ENCODE measurements at places on chromosomes 1 and 21. TPM values are rescaled to one million over a fixed set of nuclear protein-coding genes. Genes with fewer than 3 reads are reported as not detected.

DNA sequence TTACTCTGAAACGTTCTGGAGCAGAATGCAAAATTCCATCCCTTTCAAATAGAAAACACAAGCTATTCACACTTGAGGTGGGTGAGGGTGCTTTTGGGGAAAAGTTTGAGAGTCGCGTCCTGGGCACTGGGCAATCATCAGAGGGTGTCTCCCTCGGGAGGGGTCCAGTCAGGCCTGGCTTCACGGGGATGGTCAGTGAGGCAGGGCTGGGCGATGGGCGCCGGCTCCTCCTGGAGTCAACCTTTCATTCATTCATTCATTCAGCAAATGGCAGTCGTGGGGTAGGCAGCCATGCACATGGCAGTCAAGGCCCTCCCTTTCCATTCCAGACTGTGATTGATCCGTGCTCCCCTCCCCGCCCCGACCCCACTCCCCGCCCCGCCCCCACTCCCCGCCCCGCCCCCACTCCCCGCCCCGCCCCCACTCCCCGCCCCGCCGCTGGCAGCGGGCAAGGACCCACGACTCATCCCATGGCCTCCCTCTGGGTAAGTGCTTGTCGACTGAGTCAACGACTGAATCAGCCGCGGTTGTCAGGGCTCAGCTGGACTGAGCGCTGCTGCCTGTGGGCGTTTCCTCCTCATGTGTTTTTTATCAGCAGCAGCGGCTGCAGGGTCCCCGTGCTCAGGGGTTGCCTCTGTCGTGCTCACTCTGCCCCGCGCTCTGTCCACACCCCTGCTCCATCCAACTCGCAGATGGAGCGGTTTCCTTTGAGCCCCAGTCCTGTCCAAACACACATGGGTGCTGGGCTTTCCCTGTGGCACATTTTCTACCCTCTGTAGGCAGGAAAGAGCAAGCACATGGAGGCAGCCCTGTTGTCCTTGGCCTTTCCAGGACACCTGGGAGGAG is 12.5 kb upstream of the SPSB1 start:
- no peak overlapping the region for H3K27ac ChIP-seq
- DNase-seq = no peak
- H3K4me1 ChIP-seq = no peaks in the 10 kb centered on the region
- H3K4me3 ChIP-seq = no peak overlapping the region

GRCh38 chr1:11940260-11940921 is 5.9 kb downstream of the PLOD1 start:
- peaks cover 18% of the 10 kb centered on the region for H3K4me1 ChIP-seq
- H3K36me3 ChIP-seq = no peaks in the 10 kb centered on the region
- H3K27ac ChIP-seq = peak overlapping the region; percentile 32
- no peak overlapping the region for H3K4me3 ChIP-seq
- H3K27me3 ChIP-seq = no peaks in the 10 kb centered on the region

DNA sequence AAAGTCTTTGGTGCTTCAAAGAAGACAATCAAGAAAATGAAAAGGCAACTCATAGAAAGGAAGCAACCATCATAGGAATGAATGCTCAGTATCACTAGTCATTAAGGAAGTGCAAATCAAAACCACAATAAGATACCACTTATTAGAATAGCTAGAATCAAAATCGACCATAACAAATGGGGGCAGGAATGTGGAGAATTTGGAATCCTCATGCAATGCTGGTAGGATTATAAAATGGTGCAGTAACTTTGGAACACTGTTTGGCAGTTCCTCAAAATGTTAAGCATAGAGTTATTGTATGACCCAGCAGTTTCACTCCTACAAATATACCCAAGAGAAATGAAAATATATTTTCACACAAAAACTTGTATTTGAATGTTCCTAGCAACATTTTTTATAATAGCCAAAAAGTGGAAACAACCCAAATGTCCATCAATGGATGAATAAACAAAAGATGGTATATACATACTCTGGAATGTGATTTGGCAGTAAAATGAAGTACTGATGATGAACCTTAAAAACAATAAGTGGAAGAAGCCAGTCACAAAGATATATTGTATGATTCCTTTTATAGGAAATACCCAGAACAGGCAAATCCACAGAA is 105.6 kb downstream of the MIS18A start:
- H3K27me3 ChIP-seq = peaks cover 5% of the 10 kb centered on the region
- no peaks in the 10 kb centered on the region for H3K36me3 ChIP-seq
- DNase-seq = no peak
- no peak overlapping the region for H3K27ac ChIP-seq

DNA sequence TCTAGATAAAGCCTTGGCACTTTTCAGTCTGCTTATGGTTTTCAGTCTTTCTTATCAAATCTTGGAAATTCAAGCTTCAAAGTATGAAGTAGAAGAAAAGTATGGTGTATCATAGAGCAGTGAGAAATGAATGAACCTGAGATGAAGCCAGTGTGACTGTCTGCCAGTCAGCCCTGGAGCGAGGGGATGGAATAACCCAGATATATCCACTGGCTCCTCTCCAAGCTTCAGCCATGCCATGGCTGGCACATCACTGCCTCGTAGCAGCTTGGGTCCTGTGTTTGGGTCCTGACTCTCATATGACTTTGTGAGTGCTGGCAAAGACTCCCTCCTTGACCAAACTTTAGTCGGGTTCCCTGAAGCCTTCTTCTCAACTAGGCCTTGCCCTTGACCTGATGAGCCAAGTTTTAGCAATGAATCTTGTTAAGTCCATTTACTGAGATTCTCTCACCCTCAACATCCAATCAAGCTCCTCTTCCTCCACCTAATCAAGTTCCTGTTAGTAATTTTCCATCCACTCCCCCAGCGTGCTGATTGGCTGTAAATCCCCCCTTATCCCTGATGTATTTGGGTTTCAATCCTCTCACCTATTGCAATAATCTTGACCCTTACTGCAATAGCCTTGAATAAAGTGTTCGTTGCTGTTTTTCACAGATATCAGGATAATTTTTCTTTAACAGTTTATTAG is 62.5 kb upstream of the PRDX6 start:
- H3K27ac ChIP-seq = no peak overlapping the region
- H3K4me3 ChIP-seq = no peak overlapping the region
- DNase-seq = no peak
- no peaks in the 10 kb centered on the region for H3K27me3 ChIP-seq
- H3K36me3 ChIP-seq = no peaks in the 10 kb centered on the region
- H3K4me1 ChIP-seq = no peaks in the 10 kb centered on the region

The TFF3 gene
- total RNA-seq = 0.09 TPM

- no peaks in the 10 kb centered on the region for H3K27me3 ChIP-seq
- no peak overlapping the region for H3K4me3 ChIP-seq
- H3K27ac ChIP-seq = no peak overlapping the region
- H3K4me1 ChIP-seq = peaks cover 13% of the 10 kb centered on the region
These were observed 71.0 kb downstream of the POU2F1 start for GRCh38 chr1:167291539-167292185.

The AIRE gene
- total RNA-seq = 0.05 TPM

The SPRR2E gene
- not detected for total RNA-seq

The DCDC2B gene
- not detected for total RNA-seq

DNA sequence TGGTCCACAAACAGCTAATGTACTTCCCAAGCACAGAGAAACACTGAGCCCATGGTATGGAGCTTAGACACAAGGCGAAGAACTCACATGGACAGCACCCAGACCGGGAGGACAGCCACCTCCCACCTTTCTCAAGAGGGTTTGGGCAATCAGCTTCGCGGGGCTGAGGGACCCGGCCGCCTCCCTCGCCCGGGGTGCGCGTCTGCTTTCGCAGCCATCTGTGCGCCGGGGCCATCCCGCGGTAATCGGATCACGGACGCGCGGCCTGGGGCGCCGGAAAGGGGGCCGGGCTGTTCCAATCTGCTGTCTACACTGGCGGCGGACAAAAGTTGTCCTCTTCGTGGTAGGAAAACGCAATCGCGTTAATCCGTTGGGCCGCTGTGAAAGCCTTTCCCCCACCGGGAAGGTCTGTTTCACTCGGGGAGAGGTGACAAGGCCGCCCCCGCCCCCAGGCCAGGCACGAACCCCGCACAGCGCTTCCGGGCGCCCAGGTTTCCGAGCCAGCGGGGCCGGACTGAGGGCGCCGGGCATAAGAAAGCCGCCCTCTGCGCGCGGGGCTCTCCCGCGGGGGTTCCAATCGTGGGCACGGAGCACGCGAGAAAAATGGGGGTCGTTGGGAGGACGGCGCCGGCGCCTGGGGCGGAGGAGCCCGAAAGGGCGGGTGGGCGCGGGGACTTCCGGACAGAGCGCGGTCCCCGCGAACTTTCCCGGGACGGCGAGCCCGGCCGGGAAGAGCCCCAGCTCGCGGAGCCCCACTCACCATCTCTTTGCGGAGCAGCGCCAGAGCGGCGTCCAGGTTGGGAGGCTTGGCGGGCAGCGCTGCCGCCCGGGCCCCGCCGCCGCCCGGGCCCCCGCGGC is 664 bp downstream of the FAM89A start:
- H3K36me3 ChIP-seq = no peaks in the 10 kb centered on the region
- DNase-seq = peak; percentile 53
- H3K27ac ChIP-seq = peak overlapping the region; percentile 14
- no peaks in the 10 kb centered on the region for H3K27me3 ChIP-seq
- H3K4me3 ChIP-seq = peak overlapping the region; percentile 95
- peaks cover 11% of the 10 kb centered on the region for H3K4me1 ChIP-seq

GRCh38 chr1:187408212-187409004 is 579.7 kb downstream of the PLA2G4A start:
- no peak overlapping the region for H3K27ac ChIP-seq
- H3K4me1 ChIP-seq = no peaks in the 10 kb centered on the region
- H3K36me3 ChIP-seq = no peaks in the 10 kb centered on the region
- no peak for DNase-seq

DNA sequence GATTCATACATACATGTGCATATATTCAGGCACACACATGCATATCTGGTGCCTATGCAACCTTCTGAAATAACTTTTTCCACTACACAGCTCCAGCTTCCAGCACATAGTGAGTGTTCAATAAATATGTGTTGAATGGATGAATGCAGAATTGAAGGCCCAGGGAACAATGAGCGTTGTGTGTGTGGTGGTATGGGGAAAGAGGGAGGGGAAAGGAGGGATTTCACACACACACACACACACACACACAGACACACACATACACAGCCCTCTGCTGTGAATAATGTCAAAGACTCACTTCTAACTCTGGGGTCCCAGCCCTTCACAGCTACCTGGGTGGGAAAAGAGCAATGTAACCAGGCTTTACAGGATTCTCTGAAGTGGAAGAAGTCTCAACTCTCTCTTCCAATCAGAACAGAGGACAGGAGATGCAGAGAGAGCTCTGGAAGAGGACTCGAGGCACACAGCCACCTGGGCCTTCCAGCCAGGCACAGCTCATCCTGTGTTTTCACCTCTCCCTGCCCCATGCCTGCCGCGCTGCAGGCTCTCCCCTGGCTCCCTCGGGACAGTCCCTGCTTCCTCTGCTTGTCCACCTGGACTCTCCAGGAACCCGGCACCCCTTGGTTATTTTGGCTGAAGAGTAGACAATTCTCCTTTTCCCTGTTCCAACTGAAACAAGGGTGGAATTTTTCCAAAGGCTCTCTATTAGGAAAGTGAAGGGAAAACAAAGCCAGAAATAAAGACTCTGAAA is 5.4 kb upstream of the IGSF8 start:
- peaks cover 4% of the 10 kb centered on the region for H3K4me1 ChIP-seq
- DNase-seq = no peak
- H3K36me3 ChIP-seq = no peaks in the 10 kb centered on the region
- H3K4me3 ChIP-seq = no peak overlapping the region
- no peaks in the 10 kb centered on the region for H3K27me3 ChIP-seq

DNA sequence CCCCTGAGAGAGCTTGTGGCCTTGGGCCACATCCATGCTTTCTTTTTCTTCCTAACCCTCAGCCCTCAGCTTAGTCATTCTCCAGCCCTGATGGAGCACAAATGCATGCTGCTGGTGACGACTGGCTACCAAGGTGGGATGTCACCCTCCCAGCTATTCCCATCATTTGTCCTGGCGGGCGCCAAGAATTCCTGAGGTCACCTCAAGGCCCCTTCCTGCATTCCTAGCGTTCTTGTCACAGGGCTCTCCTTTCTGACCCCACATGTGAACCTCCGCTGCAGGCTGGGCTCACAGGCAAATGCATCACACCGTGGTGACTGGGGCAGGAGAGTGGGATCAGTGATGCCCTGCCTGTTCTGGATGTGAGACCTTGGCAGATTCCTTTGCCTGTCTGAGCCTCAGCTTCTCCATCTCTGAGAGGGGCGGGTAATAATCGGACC is 53.4 kb upstream of the IFFO2 start:
- no peak overlapping the region for H3K4me3 ChIP-seq
- H3K36me3 ChIP-seq = no peaks in the 10 kb centered on the region
- H3K4me1 ChIP-seq = peaks cover 17% of the 10 kb centered on the region
- DNase-seq = no peak

- no peak overlapping the region for H3K4me3 ChIP-seq
- H3K4me1 ChIP-seq = peaks cover 10% of the 10 kb centered on the region
- DNase-seq = no peak
- no peak overlapping the region for H3K27ac ChIP-seq
These were observed 196.6 kb upstream of the HMCN1 start for GRCh38 chr1:185537596-185537995.

DNA sequence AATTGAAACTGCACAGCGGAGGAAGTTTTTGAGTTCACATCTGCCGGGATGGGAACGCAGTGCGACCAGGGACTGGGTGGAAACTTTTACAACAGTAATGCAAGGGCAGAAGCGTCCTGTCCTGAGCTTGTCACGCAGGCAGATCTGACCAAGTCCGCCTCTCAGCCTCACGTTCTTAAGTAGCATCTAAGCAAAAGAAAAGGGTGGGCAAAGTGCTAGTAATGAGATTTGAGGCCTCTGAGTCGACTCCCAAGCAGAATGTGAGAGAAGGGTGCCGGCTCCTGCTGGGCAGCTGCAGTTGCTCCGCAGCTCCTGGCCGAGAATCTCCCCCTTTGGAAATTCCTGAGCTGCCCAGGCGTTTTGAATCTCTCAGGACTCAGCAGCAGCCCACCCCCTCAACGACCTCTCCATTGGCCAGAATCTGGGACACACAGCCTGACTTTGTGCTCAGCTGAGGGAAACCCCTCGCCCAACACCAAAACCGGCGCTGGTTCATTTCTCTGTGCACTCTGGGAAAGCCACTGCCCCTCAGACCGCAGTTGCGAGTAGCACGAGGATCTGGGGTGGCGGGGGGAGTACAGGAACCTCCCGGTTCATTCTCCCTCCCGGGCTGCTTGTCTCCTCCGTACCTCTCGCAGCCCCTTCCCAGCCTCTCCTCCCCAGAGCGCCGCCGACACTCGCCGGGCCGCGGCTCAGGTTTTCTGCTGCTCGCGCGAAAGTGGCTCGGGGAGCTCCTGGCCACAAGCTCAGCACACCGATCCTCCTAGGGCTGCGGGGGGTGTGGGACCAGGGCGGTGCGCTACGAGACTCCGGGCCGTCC is 913 bp upstream of the S1PR1 start:
- peak overlapping the region; percentile 91 for H3K27ac ChIP-seq
- H3K4me3 ChIP-seq = peak overlapping the region; percentile 68
- H3K27me3 ChIP-seq = no peaks in the 10 kb centered on the region
- H3K4me1 ChIP-seq = peaks cover 27% of the 10 kb centered on the region
- DNase-seq = peak; percentile 48

- DNase-seq = no peak
- no peaks in the 10 kb centered on the region for H3K36me3 ChIP-seq
- H3K27me3 ChIP-seq = no peaks in the 10 kb centered on the region
- H3K4me3 ChIP-seq = no peak overlapping the region
- H3K4me1 ChIP-seq = peaks cover 3% of the 10 kb centered on the region
These were observed 17.2 kb upstream of the LAPTM5 start for GRCh38 chr1:30774550-30775432.

GRCh38 chr1:175632667-175633066 is 110.7 kb downstream of the TNR start:
- no peak overlapping the region for H3K27ac ChIP-seq
- H3K27me3 ChIP-seq = no peaks in the 10 kb centered on the region
- H3K4me3 ChIP-seq = no peak overlapping the region
- H3K36me3 ChIP-seq = no peaks in the 10 kb centered on the region

- no peaks in the 10 kb centered on the region for H3K27me3 ChIP-seq
- H3K27ac ChIP-seq = no peak overlapping the region
- H3K4me3 ChIP-seq = no peak overlapping the region
- no peaks in the 10 kb centered on the region for H3K36me3 ChIP-seq
- peaks cover 6% of the 10 kb centered on the region for H3K4me1 ChIP-seq
These were observed 40.5 kb downstream of the C1orf198 start for GRCh38 chr1:230827801-230828200.
